OCI-M1 (cell line): ENCODE measurements at places on chromosomes 1 and 21.
A peak's percentile ranks its signal among the peaks of the same experiment; 100 is the strongest.

DNA sequence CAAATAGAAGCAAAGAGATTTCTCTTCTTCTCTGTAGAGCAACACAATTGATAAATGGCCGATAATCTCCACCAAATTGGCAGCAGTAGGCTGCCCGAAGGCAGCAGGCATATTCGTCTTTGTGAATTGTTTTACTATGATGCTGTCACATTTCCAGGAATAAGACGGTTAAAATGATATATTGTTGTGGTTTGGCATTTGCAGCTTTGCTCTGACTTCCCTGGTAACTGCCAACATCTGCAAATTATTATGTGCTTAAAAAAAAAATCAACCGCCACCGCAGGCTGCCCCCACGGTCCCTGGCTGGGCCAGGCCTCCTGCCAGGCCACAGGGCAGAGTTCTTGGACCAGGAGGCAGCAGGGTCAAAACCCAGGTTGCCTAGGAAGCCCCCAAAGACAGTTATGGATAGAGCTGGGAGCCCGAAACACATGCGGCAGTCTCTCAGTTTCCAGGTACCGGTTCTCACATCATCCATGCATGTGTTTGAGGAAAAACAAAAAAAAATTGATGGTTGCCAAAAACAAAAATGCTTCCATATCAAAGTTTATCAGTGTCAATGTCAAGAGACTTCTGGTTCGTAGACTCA lies 179.3 kb downstream of the ETS2 start:
- peak; percentile 99 for DNase-seq

- DNase-seq = no peak
Measured at GRCh38 chr1:209769171-209769904, 13.5 kb downstream of the TRAF3IP3 start.

GRCh38 chr1:196910215-196910614 lies 22.4 kb downstream of the CFHR4 start:
- peak; percentile 11 for DNase-seq

DNA sequence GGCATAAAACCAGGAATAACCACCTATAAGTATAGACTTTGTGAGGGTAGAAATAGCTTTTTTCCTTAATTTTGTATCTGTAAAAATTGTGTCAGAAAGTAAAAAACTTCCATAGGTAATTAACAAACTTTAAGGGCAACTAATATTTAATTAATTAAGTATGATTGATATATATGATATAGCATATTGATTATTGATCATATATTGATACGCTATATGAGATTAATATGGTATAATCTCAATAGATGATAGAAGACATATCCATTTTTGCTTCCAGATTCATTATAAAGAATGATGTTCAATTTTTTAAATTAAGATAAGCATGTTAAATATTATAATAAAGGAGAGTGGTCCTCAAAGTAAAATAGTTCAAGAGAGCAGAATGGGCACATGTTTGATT lies 99.3 kb upstream of the VAV3 start:
- DNase-seq = no peak

- DNase-seq = no peak
Measured at GRCh38 chr1:188551176-188551575, 1722.4 kb downstream of the PLA2G4A start.

GRCh38 chr21:34570313-34570712 lies 44.6 kb downstream of the RCAN1 start:
- DNase-seq = peak; percentile 27

GRCh38 chr1:177591155-177591554 lies 378.7 kb downstream of the SEC16B start:
- no peak for DNase-seq

GRCh38 chr1:86303041-86303690 lies 93.0 kb downstream of the ODF2L start:
- peak; percentile 12 for DNase-seq

- DNase-seq = no peak
Measured at GRCh38 chr1:29960876-29961275, 724.6 kb downstream of the PTPRU start.

DNA sequence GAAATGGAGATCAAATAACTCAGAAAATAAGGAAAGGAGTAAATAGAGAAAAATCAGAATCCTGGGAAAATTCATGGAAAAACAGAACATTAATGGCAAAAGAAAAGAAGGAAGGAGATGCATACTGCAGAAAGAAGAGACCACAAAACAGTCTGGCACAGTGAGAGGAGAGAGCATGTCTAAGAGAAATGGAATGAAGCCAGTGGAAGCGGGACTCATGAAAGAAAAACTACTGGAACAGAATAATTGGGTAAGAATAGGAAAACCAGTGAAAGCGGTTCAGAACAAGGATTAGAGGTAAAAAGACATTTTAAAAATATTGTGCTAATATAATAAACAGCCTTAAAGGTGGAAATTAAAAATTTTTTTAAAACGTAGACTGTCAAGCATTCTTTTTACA lies 93.6 kb upstream of the GREM2 start:
- no peak for DNase-seq

DNA sequence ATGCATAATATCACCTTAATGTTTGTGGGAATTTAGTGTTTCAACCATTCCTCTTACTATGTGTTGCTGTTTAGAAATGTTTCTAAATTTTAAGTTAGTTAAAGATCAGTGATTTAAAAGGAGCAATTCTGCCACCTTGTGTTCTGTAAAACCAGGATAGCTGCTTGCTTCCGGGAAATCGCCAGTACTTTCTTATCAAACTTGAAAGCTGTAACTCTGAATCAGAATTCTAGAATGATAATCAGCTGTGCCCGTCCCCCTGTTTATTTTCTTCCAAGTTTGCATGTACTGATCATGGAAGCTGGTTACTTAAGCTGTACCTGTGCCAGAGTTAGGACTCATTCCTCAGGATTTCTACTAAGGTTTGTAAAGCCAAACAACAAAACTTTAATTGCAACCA lies 656.4 kb downstream of the LTN1 start:
- peak; percentile 85 for DNase-seq

GRCh38 chr1:215704089-215704860 lies 137.2 kb downstream of the KCTD3 start:
- peak; percentile 70 for DNase-seq

DNA sequence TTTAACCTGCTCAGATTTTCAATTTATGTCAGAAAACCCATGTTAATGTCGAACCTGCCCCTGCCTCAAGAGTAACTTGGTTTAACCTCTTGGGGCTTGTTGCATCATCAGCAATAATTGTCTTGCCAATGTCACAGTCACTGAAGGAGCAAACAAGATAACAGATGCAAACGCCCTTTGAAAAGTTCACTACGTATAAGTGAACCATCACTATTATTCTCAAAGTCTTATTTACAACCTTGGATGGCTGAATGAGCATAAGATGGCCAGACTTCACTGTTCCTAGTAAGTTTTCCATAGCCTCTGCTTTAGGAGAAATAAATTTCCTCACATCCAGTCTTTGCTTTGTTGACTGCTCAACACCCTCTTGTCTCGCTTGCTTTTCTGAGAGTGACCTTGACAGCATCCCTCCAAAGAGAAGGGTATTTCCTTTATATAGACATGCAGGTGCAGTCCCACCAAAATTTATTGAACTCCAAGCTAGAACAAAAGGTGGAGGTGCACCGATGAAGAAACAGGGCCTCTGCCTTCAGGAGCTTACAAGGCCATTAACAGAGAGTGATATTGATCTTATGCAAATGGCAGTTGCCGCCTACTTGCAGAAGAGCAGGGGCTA lies 749 bp upstream of the LRIG2 start:
- DNase-seq = peak; percentile 75

DNA sequence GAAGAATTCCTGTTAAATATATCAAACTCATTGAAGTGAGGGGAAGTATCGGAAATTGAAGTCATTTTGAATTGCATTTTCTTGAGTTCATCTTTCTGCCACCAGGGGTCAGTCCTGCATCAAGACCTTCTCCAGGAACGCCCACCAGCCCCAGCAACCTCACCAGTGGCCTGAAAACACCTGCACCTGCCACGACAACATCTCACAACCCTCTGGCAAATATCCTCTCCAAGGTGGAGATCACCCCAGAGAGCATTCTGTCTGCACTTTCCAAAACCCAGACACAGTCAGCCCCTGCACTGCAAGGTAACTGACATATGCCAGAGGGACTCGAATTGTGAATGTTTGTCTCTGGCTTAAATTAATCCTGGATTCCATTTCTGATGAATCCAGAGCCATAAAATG lies 22.8 kb upstream of the TARS2 start:
- peak; percentile 72 for DNase-seq

DNA sequence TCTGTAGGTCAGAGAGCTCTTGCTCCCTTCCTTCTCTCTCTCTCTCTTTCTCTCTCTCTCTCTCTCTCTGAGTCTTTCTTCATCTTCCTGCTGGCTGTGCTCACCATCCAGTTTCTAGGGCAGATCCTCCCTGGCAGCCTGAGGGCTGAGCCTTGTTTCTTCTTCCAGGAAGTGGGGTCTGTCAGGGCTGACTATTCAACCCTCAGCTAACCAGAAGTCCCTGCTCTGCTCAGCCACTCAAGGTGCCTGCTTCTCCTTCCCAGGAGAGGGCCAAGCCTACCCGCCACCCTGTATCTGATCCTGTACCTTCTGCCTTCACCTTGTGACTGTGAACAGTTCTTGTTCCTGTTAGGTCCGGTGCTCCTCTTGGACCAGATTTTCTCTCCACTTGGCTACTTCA lies 107.6 kb upstream of the ETV3 start:
- no peak for DNase-seq

DNA sequence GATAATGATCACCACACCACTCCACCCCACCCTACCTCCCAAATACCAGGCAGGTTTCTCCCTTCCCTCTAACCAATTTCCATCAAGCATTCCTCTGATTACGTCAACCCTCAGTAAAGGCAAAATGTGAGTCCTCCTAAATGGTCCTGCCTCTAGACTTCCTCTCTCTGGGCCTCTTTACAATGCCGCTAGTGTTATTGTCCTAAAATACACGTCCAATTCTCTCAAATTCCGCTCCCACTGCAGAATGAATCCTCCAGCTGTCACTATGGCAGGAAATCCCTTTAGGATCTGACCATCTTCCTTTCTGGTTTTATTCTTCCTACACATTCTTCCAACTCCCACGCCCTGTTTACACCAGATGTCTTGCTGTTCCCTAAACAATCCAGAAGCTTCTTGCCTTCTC lies 68.7 kb downstream of the DEGS1 start:
- no peak for DNase-seq

GRCh38 chr1:152034654-152035538 lies 1.9 kb downstream of the S100A11 start:
- DNase-seq = peak; percentile 96

- DNase-seq = peak; percentile 74
Measured at GRCh38 chr1:87202922-87203655, 125.6 kb upstream of the LMO4 start.

DNA sequence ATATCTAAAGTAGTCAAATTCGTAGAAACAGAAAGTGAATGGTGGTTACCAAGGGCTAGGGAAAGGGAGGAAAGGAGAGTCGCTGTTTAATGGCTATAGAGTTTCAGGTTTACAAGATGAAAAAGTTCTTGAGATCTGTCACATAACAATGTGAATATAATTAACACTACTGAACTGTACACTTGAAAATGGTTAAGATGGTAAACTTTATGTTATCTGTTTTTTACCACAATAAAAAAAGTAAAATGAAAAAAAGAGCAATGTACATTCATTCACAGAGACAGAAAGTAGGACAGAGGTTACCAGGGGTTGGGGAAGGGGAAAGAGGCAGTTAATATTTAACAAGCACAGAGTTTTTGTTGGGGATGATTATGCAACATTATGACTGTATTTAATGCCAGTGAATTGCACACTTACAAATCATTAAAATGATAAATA lies 53.3 kb upstream of the SEC16B start:
- peak; percentile 15 for DNase-seq

GRCh38 chr1:224539971-224540370 lies 76.1 kb upstream of the CNIH3 start:
- DNase-seq = peak; percentile 25

DNA sequence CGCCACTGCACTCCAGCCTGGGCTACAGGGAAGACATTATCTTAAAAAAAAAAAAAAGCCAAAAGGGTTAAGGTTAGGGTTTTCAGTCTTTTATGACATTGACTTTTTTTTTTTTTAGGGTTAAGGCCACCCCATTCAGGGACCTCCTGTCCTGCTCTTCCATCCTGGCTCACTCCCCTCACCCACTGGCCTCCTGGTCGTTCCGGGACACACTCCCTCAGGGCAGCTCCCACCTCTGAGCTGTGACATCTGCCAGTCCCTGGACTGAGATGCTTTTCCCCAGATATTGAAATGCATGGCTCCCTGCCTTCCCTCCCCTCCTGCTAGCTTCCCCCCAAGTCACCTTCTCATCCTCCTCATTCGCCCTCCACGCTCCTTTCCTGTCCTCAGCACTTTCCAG lies 9.6 kb downstream of the PLEKHG5 start:
- DNase-seq = no peak

DNA sequence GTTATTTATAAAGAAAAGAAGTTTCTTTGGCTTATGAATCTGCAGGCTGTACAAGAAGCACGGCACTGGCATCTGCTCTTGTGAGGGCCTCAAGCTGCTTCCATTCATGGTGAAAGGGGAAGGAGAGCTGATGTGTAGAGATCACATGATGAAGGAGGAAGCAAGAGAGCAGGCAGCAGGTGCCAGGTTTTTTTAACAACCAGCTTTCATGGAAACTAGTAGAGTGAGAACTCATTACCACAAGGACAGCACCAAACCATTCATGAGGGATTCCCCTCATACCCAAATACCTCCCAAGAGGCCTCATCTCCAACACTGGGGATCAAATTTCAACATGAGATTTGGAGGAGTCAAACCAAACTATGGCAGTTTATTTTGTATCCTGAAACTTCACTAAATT lies 85.8 kb upstream of the CAMK1G start:
- no peak for DNase-seq

GRCh38 chr1:94486990-94487389 lies 54.6 kb downstream of the F3 start:
- DNase-seq = no peak

DNA sequence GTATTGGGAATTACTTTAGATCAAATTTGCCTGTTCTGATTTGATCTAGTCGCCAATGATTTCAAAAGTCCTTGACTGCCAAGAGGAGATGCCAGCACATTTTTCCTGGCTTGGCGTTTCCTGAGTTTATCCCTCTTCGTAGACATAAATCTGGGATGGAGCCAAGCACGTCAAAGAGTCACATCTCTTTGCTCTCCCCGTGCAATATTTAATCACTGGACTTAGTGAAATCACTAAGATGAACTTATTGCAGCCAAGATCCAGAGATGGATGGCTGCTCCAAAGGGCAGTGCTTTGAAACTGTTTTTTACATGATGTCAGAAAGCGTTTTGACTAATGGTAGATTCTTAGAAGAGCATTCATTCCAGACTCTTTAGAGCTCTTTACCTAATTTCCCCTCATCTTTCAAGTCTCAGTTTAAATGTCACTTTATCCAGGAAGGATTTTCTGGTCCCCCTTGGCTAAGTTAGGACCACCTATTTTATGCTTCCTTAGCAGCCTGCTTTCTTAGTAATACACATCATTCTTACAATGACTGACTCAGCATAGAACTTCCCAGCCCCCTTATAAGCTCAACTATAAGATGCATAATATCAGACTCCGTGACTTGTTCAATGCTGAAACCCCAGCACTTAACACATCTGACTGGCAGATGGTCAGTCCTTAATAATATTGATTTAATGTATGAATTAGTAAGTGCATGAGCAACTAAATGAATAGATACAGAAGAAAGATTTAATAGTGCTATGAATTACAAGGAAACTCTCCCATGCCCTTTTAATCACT lies 94.4 kb upstream of the GREM2 start:
- DNase-seq = no peak

GRCh38 chr1:91778964-91779363 lies 107.0 kb downstream of the TGFBR3 start:
- DNase-seq = no peak
